ENCODE measurements at places on chromosomes 12 and 14.

- peak; percentile 79 for DNase-seq
Observed at GRCh38 chr14:65019944-65020566, 33.4 kb downstream of the FNTB start.

GRCh38 chr12:14264778-14265177 is 100.7 kb upstream of the ATF7IP start:
- no peak for DNase-seq

GRCh38 chr14:35400648-35401421 is 3.7 kb downstream of the NFKBIA start:
- DNase-seq, result no peak

- DNase-seq, result no peak
Observed at GRCh38 chr14:22233377-22233776, 355.6 kb downstream of the DAD1 start.

- DNase-seq, result peak; percentile 25
Observed at GRCh38 chr12:50589650-50590435, 85.1 kb downstream of the DIP2B start.

DNA sequence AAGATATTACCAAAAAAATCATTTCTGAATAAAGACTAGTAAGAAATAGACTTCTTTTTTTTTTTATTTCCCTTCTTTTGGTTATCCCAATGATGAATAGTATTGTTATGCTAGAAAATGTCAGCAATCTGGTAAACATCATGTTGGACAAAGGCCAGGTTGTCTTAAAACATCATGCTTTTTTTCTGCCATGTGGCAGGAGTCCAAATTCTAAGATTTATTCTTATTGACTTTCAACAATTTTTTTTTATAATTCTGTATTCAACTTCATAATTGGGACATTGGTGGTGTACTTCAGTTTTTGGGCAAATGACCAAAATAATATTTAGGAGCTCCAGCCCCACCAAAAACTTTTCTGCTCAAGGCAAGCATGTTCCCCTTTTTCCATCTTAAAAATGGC is 10.5 kb downstream of the DCN start:
- DNase-seq, result no peak

DNA sequence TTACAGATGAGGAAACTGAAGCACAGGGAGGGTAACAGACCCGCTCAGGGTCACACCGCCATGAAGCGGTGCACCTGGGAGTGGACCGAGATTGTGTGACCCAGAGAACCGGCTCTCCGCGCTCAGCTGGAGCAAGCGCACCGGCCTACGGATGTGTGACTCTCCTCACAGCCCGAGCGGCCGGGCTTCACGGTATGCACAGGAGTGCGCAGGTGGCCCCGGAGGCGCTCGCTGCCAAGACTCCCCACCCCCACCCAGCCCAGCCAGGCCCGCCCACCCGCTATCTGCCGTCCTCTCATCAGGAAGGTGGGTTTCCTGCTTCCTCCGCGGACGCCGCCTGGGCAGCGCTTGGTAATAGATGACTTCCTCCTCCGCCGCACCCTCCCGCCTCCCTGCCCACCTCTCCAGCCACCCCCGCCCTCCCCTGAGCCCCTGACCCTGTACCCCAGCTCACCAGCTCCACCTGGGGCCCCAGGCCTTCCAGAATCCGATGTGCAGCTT is 110.7 kb downstream of the NCOR2 start:
- no peak for DNase-seq

DNA sequence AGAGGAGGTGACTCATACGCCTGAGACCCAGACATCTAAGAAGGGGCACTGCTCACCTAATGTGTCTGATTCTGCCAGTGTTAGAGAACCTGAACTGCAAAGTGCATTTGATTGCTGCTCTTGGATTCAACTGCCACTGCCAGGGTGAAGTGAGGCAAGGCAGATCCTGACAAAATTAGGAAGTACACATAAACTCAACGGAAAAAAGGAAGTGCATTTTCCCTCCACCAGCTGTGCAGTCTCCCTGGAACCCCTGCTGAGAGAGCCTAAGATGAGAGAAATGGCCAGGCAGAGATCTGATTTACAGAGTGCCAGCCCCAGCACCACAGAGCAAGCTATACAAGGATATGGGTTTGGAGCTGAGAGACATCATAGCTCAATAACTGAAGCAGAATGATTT is 215.3 kb downstream of the SEC23A start:
- no peak for DNase-seq

GRCh38 chr14:77212943-77213678 is 31.5 kb downstream of the TMEM63C start:
- peak; percentile 39 for DNase-seq

DNA sequence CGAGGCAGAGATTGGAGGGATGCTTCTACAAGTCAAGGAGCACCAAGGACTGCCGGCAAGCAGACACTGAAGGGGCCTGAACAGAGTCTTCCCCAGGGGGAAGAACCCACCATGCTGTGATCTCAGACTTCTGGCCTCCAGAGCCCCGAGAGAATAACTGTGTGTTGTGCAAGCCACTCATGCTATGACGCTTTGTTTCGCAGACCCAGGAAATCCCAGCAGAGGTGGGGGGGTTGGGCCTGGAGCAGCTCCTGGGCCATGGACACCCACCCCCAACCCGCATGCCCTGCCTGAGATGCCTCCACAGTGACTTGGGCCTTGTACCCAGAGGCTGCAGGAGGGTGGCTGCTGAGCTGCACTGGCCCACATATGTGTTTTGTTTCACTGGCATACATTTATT is 31.2 kb downstream of the ARL6IP4 start:
- DNase-seq, result no peak

- DNase-seq, result no peak
Observed at GRCh38 chr14:56145965-56146364, 27.8 kb downstream of the PELI2 start.

- peak; percentile 25 for DNase-seq
Observed at GRCh38 chr14:24274101-24274543, 2.7 kb upstream of the RABGGTA start.

GRCh38 chr14:96754162-96754844 is 42.9 kb upstream of the VRK1 start:
- DNase-seq, result peak; percentile 30

GRCh38 chr14:74347795-74348100 is 523 bp upstream of the VRTN start:
- no peak for DNase-seq

- no peak for DNase-seq
Observed at GRCh38 chr12:130981074-130981742, 27.5 kb downstream of the ADGRD1 start.

GRCh38 chr14:92539419-92539818 is 25.8 kb downstream of the RIN3 start:
- no peak for DNase-seq

- DNase-seq, result no peak
Observed at GRCh38 chr12:67722296-67722695, 73.8 kb downstream of the DYRK2 start.

GRCh38 chr12:11186837-11187236 is at the start of gene TAS2R42:
TAS2R42 (minus strand) TSS chr12:11186937; CDS start chr12:11186937, 0 bp downstream.
- no peak for DNase-seq

- no peak for DNase-seq
Observed at GRCh38 chr12:131933387-131933786, 4.3 kb downstream of the PUS1 start.

GRCh38 chr12:95227818-95228356 is 10.3 kb downstream of the VEZT start:
- no peak for DNase-seq

- DNase-seq, result no peak
Observed at GRCh38 chr14:104150136-104151025, 12.0 kb downstream of the KIF26A start.

DNA sequence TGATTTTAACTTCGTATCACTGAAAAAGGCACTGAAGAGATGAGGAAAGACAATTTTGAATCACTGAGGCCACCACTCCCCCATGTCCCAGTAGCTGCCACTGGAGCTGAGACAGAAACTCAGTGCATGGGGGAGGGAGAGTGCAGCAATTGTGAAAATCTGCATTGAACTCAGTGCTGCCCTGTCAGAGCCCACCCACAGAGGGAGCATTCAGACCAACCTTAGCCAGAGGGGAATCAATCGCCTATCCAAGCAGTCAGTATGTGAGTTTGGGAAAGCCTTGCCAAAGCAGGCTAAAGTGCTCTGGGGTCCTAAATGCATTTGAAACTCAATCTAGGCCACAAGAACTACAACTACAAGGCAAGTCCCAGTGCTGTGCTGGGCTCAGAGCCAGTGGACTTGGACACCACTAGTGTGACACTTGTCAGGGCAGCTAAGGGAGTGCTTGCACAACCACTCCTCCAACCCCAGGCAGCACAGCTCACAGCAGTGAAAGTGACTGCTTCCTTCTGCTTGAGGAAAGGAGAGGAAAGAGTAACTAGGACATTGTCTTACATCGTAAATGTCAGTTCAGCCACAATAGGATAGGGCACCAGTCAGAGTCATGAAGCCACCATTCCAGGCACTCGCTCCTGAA is 13.3 kb downstream of the RNASE3 start:
- no peak for DNase-seq

- no peak for DNase-seq
Observed at GRCh38 chr12:1213205-1213604, 222.2 kb downstream of the ERC1 start.

- DNase-seq, result no peak
Observed at GRCh38 chr14:55578511-55578910, 1.5 kb upstream of the KTN1 start.

DNA sequence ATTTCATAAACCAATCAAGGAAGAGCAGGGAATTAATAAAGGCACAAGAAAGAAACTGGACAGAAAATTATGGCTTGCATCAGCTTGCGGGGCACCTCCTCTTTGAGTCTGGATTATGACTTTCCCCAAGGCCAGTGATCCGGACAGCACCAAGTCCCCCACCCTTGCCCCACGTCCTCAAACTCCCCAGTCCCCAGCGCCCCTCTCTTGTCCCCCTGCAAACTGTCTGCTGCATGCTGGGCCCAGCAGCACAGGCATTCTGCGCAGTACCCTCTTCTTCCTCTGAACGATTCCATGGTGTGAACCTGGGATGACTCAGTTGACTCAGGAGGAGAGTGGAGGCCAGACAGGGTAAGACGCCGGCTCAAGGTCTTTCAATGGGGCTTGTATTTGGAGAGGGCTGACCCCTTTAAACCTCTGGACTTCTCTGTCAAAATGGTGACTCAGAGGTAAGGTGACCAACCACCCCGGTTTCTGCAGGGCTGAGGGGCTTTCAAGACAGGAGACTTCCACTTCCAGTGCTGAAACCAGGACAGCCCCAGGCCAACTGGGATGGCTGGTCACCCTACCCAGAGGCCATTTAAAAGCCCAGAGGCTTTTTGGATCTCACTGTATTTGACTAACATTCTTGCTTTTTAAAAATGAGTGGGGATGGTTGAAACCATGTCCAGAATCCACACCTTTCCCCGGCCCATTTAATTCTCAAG is 13.5 kb downstream of the C14orf132 start:
- DNase-seq, result peak; percentile 17

DNA sequence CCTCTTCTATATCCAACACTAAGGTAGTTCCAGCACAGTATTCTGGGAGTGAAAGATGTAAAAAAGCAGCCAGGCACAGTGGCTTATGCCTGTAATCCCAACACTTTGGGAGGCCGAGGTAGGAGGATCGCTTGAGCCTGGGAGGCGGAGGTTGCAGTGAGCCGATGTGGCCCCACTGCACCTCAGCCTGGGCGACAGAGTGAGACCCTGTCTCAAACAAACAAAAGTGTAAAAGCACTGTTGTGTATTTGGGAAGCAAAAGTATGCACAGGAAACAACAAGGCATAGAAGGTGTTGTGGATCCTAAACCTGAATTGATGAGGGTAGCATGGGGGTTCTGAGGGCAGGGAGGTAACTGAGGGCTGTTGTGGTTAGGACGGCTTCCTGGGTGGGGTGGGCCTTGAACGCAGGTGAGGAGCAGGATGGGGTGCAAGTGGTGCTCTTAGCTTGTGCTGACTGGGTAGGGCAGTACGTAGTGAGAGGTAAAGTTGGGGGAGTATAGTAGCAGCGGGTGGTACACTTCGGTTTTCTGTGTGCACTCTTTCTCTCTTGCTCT is 64.2 kb downstream of the RASSF3 start:
- no peak for DNase-seq

- DNase-seq, result no peak
Observed at GRCh38 chr12:46179693-46180452, 89.0 kb downstream of the SLC38A1 start.

- DNase-seq, result no peak
Observed at GRCh38 chr14:62185078-62185477, 422.9 kb downstream of the SNAPC1 start.

GRCh38 chr12:12523229-12523628 is 39.4 kb downstream of the DUSP16 start:
- no peak for DNase-seq

DNA sequence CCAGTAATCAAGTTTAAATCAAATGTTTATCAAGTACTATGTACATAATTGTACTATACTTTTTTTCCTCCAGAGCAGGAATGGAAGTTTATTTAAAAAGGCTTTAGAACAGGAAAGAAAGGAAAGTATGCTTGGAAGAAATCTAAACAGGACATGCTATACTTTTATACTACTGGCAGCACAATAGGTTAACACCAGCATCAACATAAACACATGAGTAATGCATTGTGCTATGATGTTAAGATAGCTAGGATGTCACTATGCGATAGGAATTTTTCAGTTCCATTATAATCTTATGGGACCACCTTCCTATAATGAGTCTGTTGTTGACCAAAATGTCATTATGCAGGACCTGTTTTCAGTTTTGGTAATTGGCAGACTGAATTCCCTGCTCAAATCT is 41.5 kb upstream of the ANKS1B start:
- DNase-seq, result no peak

GRCh38 chr14:97264516-97265230 is 467.5 kb downstream of the VRK1 start:
- no peak for DNase-seq

DNA sequence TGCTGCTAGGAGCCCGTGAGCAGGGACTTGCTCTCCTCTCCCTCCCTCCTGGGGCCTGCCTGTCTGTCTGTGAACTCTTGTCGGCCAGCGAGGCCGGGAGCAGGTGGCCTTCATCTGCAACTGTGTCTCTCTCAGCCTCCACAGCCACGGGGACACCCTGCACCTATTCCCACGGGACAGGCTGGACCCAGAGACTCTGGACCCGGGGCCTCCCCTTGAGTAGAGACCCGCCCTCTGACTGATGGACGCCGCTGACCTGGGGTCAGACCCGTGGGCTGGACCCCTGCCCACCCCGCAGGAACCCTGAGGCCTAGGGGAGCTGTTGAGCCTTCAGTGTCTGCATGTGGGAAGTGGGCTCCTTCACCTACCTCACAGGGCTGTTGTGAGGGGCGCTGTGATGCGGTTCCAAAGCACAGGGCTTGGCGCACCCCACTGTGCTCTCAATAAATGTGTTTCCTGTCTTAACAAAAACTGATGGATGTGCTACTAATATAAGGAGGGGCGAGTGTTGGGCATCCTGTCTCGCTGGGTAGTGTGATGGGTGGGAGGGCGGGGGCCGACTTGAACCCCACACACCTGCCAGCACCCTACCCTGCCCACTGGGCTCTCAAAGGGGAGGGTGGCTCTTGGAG is 34.8 kb downstream of the MEG3 start:
- no peak for DNase-seq

GRCh38 chr14:93976477-93977057 is at the start of gene ASB2:
ASB2 (minus strand) TSS chr14:93976570; CDS start chr14:93964539, 12,031 bp downstream.
- no peak for DNase-seq

- no peak for DNase-seq
Observed at GRCh38 chr12:20800160-20800559, 10.3 kb upstream of the SLCO1B3 start.

- no peak for DNase-seq
Observed at GRCh38 chr14:94571395-94571794, 9.8 kb upstream of the SERPINA5 start.
